ENCODE measurements at places on chromosomes 1 and 21. TPM values are rescaled to one million over a fixed set of nuclear protein-coding genes. Genes with fewer than 3 reads are reported as not detected.

Gene ACTL8
- 0.80 TPM for total RNA-seq

Gene FCGR3A
- total RNA-seq: 0.32 TPM

Gene LAPTM5
- total RNA-seq: 1.3 TPM

Gene LEPR
- total RNA-seq: 5.6 TPM

Gene TMOD4
- total RNA-seq: 0.82 TPM

Gene AHDC1
- total RNA-seq: 32.6 TPM

Gene ANGPTL3
- not detected for total RNA-seq

GRCh38 chr1:246733704-246734103 is 9.5 kb downstream of the SCCPDH start:
- DNase-seq: no peak
- no peaks in the 10 kb centered on the region for H3K27me3 ChIP-seq
- no peak overlapping the region for H3K4me3 ChIP-seq
- peaks cover 52% of the 10 kb centered on the region for H3K36me3 ChIP-seq

DNA sequence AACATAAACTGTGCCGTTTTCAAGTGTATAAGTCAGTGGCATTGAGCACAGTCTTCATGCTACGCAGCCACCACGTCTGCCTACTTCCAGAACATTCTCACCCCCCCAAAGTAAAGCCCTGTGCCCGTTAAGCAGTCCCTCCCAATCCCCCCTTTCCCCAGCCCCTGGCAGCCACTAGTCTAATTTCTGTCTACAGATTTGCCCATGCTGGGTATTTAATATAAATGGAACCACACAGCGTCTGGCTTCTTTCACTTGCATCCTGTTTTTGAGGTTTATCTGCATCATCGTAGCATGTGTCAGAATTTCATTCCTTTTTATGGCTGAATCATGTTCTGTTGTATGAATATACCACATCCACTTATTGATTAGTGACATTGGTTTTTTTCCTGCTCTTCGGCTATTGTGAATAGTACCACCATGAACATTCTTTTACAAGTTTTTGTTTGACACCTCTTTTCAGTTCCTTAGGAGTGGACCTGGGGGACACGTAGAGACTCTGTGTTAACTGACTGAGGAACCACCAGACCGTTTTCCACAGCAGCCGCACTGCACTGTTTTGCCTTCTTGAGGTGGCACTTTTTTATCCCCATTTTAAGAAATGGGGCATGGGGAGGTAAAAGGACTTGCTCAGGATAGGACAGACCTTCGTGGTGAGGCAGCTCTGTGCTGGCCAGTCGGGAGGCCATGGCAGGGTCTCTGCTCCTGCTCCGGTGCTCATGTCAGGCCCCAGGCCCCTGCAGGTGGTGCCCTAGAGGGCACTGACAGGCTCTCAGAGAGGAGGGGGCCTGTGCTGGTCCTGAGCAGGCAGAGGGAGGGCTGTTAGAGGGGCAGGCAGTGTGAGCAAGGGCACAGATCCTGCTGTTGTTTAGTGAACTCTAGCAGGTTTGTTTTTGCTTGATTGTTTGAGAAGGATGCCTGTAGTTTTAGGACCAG is 123.8 kb downstream of the PCBP3 start:
- H3K27ac ChIP-seq: no peak overlapping the region
- no peaks in the 10 kb centered on the region for H3K4me1 ChIP-seq
- no peaks in the 10 kb centered on the region for H3K27me3 ChIP-seq
- H3K4me3 ChIP-seq: no peak overlapping the region
- no peak for DNase-seq

DNA sequence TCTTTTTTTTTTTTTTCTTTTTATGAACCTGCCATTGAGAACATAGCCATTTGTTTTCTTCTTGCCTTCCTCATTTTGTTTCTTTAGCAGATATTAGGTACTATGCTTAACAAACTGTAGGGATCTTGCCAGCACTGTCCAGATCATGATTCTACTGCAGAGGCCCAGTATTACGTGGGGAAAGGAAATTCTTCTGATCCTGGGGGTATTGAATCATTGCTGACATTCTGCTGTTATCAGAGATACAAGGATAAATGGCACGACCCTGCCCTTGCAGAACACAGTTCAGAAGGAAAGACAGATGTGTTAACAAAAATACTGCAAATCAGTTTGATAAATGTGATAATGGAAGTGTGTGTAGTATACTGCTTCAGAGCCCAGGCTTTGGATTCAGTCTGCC is 56.2 kb downstream of the BTBD8 start:
- no peak overlapping the region for H3K27ac ChIP-seq
- H3K4me3 ChIP-seq: no peak overlapping the region
- no peaks in the 10 kb centered on the region for H3K4me1 ChIP-seq
- H3K27me3 ChIP-seq: no peaks in the 10 kb centered on the region
- no peak for DNase-seq

DNA sequence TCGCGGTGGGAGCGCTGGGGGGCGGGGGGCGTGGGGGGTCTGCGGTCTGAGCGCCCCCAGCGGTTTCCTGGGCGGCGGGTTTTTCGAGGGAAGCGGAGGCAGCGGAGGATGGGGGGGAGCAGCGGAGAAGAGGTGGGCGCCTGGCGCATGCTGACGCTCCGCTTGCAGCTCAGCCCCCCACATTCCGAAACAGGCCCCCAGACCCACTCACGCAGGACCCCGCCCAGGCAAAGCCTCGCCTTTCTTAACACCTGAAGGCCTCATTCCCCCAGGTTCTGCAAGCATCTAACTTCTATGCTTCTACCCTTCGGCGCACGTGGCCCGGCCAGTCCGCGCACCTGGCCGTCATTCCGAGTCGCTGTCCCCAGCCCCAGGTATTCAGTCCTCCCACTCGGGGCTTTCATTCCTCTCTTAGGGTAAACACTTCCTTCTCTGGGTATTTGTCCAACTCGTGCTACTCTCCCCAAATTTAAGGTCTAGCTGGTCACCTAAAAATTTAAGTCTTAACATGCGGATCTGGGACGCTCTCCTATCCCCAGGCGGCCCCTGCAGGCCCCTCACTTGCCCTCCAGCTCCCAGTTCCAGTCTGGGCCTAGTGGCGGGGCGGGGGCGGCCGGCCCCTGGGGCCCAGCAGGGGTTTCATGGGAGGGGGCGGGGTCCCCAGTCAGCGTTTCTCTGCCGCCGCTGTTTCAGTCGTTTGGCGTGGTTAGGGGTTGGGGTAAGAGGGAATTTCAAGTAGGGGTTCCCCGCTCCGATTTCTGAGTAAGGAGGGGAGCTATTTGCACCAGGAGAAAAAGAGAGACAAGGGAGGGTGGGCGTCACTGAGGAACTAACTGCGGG is 2.8 kb upstream of the ZBTB7B start:
- no peaks in the 10 kb centered on the region for H3K36me3 ChIP-seq
- H3K4me1 ChIP-seq: peaks cover 25% of the 10 kb centered on the region
- peak overlapping the region; percentile 99 for H3K27ac ChIP-seq
- peak overlapping the region; percentile 88 for H3K4me3 ChIP-seq
- H3K27me3 ChIP-seq: no peaks in the 10 kb centered on the region

DNA sequence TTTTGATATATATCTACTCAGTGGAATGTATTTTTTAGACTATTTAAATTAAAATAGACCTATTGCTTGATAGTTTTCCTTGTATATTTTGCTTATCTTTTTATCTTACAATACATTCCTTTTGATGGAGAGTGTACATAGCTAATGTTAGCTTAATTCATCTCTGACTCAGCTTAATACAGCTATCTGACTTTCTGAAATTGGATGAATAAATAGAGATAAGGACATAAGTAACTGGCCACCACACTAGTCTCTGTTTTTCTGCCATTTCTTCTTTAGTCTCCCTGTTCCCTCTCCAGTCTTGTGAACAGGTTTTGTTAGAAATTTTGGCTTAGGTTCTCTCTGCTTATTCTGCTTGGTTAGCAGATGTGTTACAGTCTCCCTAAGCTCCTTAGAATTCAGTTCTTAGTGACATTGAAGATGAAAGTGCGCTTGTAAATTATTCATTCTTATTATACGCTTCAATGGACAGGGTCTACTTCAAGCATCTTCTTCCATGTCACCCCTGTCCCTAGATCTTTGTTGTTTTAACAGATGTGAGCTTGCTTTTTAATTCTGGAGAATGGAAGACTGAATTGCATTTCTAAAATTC is 59.6 kb downstream of the XPR1 start:
- H3K4me3 ChIP-seq: no peak overlapping the region
- H3K4me1 ChIP-seq: peaks cover 26% of the 10 kb centered on the region
- no peaks in the 10 kb centered on the region for H3K27me3 ChIP-seq
- no peak overlapping the region for H3K27ac ChIP-seq
- H3K36me3 ChIP-seq: no peaks in the 10 kb centered on the region

GRCh38 chr1:40861224-40862003 is 749 bp downstream of the CITED4 start:
- peaks cover 32% of the 10 kb centered on the region for H3K27me3 ChIP-seq
- no peak overlapping the region for H3K27ac ChIP-seq
- DNase-seq: peak; percentile 45

GRCh38 chr1:161209790-161210409 is 5.2 kb upstream of the FCER1G start:
- DNase-seq: peak; percentile 91
- no peaks in the 10 kb centered on the region for H3K27me3 ChIP-seq

DNA sequence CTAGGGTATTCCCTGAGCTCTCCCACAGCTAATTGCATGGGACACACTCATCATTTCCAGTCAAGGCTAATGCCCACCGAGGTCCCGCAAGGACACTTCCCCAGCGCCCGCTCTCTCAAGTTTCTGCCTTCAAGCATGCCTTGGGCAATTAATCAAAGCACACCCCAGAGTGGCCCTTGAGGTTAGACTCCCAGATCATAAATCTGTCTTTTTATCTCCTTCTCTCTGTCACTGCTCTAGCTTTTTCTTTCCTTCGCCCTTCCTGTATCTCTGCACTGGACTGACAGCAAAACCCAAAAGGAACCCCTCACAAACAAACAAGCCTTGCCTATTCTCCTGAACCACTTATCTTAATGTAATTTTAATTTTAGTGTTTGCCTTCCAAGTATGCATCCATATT is 7.9 kb upstream of the EXOSC10 start:
- H3K27ac ChIP-seq: no peak overlapping the region
- H3K4me1 ChIP-seq: no peaks in the 10 kb centered on the region
- no peak overlapping the region for H3K4me3 ChIP-seq
- H3K27me3 ChIP-seq: no peaks in the 10 kb centered on the region
- no peak for DNase-seq

DNA sequence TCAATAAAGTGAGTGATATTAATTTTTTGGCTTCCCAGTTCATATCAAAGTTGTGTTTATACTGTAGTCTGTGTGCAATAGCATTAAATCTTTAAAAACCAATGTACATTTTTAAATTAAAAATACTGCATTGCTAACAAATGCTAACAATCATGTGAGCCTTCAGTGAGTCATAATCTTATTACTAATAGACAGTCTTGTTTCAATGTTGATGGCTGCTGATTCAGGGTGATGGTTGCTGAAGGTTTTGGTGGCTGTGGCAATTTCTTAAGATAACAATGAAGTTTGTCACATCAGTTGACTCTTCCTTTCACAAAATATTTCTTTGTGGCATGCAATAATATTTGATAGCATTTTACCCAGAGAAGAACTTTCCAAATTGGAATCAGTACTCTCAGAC is 109.0 kb downstream of the ZMYM4 start:
- peaks cover 2% of the 10 kb centered on the region for H3K36me3 ChIP-seq
- no peak overlapping the region for H3K27ac ChIP-seq
- H3K4me1 ChIP-seq: peaks cover 6% of the 10 kb centered on the region
- H3K27me3 ChIP-seq: no peaks in the 10 kb centered on the region
- DNase-seq: no peak

All from WTC11 (cell line).